Mammary microvascular endothelial cell (primary cell): ENCODE measurements at places on chromosomes 16 and 17. TPM values are rescaled to one million over a fixed set of nuclear protein-coding genes. Genes with fewer than 3 reads are reported as not detected.

Gene TMEM238L
- total RNA-seq: not detected in 2 replicates

Gene TBC1D3D
- total RNA-seq: 1.4 TPM in 1 of 2 replicates, not detected in the other

Gene PRR29
- total RNA-seq: 0.27 TPM in 1 of 2 replicates, not detected in the other

Gene KRT36
- 0.27 TPM in 1 of 2 replicates, not detected in the other for total RNA-seq

Gene PRSS8
- total RNA-seq: not detected in 2 replicates

Gene CD300LB
- not detected in 2 replicates for total RNA-seq

Gene LONP2
- 24.3 and 25.9 TPM in 2 replicates for total RNA-seq

Gene KRT24
- total RNA-seq: not detected in 2 replicates

Gene CRISPLD2
- total RNA-seq: 0.20 and 0.25 TPM in 2 replicates

Gene SLC47A2
- not detected in 2 replicates for total RNA-seq

Gene INCA1
- 0.39 TPM in 1 of 2 replicates, not detected in the other for total RNA-seq

Gene TAT
- total RNA-seq: not detected in 2 replicates

Gene EME1
- 4.9 and 8.3 TPM in 2 replicates for total RNA-seq
